ENCODE measurements at places on chromosomes 3 and 15.

- DNase-seq = no peak
These were observed 655.2 kb downstream of the RBMS3 start for GRCh38 chr3:29936054-29936453.

GRCh38 chr3:121883507-121883906 lies 10.7 kb upstream of the SLC15A2 start:
- no peak for DNase-seq

DNA sequence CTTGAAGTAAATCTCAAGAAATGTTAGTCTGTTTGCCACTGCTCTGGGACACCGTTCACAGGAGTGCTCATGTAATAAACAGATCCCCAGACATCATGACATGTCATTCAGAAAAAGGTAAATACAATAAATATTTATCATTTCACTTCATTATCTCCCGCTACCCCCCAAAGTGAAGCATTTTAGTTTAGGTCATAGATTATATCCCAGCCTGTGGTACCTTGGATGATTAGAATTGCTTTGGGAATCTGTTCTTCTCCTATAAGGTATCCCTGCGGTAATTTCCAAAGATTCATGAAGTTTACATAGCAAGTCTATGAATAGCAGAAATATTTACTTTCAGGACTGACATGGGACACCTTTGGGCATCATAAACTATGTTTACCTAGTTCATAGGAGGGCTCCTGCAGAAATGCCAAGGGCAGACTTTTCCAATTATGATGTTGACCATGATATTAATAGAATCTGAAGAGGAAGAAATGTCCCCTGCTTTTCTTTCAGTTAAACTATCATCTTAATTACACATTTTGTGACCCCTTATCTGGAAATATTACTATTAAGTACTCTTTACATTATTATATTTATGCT lies 268.0 kb downstream of the NAALADL2 start:
- DNase-seq = no peak

DNA sequence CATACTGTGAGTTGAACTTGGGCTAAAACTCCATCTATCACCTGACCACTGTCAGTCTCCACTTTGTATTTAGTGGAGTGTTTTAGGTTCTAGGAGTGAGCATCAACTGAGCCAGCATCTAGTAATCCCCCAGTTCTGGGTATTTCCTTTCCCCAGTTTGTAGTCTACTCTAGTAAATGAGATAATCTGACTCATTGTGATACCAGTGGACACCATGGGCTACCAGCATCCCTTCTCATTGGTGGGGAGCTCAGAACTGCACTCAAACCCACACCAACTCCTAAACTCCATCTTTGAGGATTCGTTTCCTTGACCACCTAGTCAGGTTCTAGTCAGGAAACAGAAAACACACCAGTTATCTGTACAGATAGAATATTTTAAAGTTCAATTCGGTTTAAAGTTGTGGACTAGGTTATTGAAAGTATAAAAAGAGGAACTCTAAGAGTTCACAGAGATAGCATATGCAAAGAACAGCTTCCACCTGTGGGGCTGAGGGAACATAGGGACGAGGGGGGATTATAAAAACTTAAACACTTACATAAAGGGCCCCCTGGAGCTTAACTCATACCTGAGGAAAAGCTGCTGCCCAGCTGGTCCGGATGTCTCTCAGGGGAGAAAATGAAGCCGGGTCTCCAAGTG lies 36.0 kb downstream of the LEO1 start:
- DNase-seq = no peak

DNA sequence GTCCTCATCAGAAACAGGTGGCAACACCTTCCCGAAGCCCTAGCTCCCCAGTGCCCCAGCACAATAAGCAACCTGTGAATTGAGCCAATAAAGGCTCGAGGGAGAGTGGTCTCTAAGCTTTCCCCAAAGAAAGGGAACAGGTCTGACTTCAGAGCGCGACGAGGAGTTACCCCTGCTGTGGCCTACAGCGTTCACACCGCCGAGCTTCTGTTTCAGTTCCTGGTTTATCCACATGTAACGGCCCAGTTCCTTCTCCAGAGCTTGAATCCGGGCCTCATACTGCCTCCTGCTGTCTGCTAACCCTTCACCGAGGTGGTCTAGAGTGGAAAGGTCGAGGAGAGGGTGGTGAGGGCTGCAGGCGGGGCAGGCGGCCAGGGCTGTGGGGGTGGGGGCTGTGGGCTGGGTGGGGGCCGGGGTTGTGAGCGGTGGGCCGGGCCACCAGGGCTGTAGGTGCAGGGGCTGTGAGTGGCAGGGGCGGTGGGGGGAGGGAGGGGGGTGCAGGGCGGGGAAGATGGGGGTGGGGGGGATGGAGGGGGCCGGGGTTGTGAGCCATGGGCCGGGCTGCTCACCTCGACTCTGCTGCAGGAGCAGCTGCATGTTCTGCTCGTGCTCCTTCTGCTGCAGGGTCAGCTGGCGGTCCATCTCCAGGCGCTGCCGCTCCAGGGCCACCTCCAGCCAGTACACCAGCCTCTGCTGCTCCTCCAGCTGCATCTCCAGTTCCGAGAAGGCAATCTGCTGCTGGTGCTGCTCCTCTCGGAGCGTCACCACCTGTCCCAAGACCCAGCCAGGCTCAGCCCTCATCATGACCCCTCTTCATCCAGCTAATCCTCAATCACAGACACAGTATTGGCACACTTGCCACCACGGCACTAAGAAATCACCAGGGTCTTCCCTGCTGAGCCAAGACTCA lies 26.2 kb downstream of the KIF7 start:
- DNase-seq = peak; percentile 41

DNA sequence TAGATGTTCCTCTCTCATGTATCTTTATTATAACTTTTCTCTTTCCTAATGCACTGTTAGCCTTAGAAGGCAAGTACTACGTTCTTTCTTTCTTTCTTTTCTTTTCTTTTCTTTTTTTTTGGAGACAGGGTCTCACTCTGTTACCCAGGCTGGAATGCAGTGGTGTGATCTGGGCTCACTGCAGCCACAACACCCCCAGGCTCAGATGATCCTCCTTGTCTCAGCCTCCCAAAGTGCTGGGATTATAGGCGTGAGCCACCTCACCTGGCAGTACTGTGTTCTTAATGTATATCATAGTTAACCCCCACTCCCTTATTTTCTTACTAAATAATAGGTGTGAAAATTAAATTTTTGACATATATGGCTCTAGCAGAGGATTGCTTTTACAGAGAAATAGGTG lies 23.1 kb downstream of the IQGAP1 start:
- no peak for DNase-seq

DNA sequence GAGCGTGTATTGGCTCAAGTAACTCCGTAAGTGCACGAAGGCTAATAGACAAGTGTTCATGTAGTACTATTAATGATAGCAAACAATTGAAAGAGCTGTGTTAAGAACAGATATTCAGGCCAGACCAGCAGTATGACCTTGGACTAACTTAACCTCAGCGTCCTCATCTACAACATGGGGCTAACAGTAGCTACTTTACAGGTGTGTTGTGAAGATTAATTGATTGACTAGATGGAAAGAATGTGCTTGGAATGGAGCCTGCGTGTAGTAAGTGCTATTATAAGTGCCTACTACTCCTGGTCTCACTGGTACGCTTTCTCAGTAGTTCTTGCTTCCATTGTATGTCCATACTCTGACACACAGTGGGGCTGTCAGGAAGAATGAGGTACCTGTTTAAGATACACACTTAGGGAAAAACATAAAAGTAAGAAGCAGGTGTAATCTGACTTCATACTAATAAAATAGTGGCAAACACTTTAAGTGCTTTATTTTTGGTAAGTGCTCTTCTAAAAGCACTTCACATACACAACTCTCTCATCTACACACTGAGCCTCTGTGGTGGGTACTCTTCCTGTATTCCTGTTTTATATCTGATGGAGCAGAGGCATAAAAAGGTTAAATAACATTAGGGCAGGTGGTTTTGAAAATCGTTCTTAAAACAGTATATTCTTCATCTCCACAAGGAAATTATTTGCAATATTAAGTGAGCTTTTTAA lies 24.3 kb upstream of the FBXL22 start:
- no peak for DNase-seq

Data from islet precursor cell (in vitro differentiated cells).